ENCODE measurements at places on chromosomes 11 and 22. TPM values are rescaled to one million over a fixed set of nuclear protein-coding genes. Genes with fewer than 3 reads are reported as not detected.

DNA sequence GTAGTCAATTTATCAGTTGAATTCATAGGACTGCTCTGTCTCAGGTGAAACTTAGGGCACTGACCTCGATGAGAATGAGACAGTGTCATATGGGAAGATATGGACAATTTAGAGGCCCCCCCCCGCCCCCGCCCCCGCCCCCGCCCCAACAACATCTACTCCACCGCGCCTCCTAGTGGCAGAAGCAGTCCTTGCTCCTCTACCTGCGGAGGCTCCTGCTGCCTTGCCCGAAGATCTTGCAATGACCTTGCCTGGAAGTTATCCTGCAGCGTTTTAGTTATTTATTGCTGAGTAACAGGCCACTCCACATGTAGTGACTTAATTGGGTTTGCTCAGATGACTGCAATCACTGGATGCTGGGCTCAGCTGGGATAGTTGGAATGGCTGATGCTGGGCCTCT, 15.2 kb downstream of the SERPINH1 start:
- no peak for DNase-seq

DNA sequence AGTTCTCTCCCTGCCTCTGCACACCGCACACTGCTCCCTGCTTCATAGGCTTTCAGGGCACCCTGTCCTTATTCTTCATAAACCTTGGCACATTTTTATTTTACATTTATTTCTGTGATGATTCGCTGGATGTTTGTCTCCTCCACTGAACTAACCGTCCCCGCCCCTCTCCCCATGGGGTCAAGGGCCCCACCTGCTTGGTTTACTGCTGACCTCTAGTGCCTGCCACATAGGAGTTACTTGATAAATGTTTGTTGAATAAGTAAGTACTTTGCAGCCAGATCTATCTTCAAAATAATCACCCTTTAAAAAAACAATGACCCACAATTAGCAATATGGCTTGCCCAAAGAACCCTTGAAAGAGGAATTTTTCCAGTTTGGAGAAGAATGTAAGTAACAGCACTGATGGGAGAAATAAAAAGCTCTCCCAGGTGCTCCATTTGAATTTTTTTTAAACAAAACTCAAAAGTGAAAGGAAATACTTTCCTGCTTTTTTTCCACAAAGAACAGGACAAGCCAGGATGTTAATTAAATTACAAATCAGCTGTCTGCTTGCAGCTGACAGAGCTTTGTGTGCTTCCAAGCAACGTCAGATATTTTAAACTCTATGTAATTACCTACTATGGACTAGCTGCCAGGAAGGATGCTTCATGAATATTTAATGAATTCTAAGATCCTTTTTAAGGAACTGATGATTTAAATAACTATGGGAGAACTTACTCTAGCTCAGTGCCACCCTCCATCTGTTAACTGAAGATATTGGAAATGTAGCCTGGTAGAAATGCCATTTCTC, 1083.6 kb downstream of the DLG2 start:
- no peak for DNase-seq

DNA sequence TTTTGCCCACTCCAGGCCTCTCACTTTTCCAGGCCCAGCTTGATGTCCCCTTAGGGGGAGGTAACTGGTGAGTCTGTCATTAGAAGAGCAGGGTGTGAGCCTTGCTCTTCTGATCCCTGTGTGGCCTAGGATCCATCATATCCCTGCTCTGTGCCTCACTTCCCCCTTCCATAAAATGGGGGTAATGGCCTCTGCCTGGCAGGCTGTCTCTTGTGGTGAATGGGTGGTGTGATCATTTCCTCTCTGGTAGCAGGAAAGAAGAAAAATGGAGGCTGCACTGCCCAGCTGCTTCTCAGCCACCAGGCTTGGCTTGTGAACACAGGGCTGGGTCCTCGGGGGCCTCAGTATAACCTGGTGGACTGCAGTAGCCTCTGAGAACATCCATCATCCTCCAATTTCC, 5.6 kb downstream of the ARHGEF17 start:
- DNase-seq = no peak

DNA sequence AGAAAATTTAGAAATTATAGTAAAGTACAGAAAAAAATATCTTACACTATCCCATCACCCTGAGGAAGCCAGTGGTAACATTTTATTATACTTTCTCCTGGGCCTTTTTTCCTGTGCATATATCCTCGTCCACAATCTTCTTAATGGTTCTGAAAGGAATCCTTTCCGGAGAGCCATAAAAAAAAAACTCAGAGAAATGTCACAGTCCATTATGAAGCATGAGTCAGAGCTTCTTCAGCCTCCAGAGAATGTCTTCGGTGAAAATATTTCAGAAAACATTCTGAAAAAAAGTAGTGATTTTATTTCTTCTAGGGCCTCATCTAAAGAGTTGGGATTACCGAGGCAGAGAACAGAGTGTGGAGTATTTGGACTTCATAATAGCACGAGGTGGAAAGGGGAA, 163.4 kb downstream of the INSC start:
- no peak for DNase-seq

DNA sequence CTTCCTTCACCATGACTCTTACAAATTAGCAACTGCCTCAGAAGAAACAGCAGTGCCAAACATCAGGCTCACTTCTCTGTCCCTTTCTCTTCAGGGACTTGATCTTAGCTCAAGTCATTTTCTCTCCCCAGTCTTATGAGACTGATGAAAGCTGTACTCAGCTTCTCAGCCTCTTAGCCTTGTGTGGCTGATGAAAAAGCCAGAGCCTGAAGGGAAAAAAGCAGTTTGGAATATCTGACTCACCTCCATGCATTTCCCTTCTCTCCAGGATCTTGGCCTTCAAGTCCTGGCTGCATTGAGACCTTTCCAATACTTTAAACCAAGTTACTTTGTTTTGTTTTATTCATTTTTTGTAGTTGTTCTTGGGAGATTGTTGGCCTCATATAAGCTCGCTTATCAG, 195.9 kb downstream of the SPON1 start:
- DNase-seq = no peak

The STIM1 gene
- 32.6 TPM for polyA plus RNA-seq

DNA sequence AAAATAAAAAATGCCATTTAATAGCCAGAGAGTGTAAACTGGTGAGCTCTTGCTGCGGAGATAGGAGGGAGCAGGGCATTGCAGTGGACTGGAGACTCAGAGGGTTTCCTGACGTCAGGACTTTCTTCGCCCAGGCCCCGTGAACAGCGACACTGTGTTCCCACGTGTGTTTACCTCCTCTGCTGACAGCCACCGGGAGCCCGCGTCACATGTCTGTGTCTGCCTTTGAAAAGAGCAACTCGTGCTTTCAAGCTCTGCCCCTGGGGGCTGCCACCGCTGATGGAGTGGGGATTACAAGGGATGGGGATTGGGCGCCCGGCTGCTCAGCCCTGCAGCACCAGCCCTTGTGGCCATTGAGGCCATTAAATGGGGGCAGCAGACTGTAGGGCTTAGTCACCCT, 3.3 kb downstream of the TANGO2 start:
- no peak for DNase-seq

- DNase-seq = no peak
These were observed 175.1 kb downstream of the CEP164 start for GRCh38 chr11:117502779-117503100.

GRCh38 chr11:5043380-5043779, 2.9 kb upstream of the OR52J3 start:
- no peak for DNase-seq

DNA sequence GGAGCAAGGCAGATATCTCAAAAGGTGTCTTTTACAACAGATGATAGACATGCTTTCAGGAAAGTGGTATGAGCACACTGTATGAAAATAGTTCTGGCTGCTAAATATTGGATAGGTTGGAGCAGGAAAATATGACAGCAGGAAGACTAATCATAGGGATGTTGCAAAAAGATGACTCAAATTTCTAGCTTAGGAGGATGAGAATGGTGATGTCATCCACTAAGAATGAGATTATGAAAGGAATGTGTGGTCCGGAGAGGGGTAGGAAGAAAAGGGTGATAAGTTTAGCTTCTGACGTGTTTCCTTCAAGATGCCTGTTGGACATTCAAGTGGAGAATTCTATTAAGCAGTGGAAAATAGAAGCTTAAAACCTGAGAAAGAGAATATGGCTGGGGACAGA, 46.4 kb downstream of the RCN1 start:
- no peak for DNase-seq

- DNase-seq = peak; percentile 83
These were observed 4.4 kb downstream of the KCNJ11 start for GRCh38 chr11:17384002-17384511.

The PKP3 gene
- polyA plus RNA-seq = 5.5 TPM

The PDE3B gene
- 9.5 TPM for polyA plus RNA-seq

DNA sequence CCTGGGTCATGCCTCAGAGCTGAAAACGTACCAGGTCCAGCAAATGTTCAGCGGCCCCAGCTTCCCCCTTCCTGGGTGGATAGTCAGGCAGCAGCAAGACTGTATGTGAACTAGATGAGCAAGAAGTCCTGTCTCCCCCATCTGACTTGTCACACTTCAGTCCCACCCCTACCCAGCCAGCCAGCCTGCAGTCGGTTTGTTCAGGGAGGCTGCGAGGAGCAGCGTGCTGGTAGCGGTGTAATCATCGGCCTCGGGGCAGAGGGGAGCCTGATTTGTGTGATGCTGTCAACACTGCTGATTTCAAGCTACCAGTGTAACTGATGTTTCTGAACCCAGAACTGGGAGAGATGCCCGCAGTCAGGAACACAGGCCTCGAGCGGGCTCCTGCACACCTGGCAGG, 9.6 kb downstream of the TMEM258 start:
- DNase-seq = no peak

DNA sequence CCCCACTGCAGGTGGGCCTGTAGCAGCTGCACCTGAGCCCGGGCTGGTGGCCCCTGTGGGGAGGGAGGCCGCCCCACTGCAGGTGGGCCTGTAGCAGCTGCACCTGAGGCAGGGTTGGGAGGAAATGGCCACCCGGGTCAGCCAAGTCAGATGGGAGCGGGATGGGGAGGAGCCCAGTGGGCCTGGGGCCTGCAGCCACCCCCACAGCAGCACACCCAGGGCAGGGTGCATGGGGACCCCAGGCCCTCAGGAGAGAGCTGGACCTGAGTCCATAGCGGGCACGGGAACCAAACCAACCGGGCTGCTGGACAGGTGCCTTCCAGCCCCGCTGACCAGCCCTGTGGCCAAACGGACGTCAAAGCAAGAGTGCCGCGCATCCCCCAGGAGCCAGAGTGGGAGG, 61.7 kb downstream of the BRD1 start:
- no peak for DNase-seq

- DNase-seq = no peak
These were observed 40.8 kb upstream of the ACCSL start for GRCh38 chr11:44006917-44007361.

DNA sequence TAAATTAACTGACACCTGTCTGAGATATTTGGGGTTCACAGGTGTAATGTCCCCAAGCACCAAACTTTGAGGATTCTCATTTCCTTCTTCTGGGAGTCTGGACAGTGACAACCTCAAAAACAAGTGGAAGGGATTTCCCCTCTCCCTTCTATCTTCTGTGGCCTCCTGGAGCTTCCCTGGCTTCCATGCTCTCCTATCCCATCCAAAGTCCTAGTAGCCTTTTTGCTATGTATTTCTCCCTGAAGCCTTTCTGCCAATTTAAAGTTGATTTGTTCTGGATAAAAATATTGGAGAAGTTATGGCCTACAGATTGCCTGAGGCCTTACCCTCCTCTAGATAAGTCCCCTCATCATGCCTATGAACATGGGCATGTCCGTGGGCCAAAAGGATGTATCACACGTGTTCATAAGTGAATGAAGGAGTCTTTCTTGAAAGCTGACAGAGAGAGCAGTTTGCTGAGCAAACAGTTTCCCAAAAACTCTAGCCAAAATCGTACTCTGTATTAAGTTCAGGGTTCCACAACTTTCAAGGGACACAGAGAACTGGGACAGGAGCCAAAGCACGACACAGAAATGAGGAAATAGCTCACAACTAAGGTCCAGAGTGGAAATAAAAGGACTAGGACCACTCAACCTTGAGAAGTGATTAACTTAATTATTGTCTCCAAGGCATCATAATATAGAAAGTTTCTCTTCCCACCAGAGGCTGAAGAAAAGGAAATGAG, 6.7 kb downstream of the HEPACAM start:
- no peak for DNase-seq

The OR4A16 gene
- polyA plus RNA-seq = not detected

The MFRP gene
- polyA plus RNA-seq = not detected

The HDHD5 gene
- 34.0 TPM for polyA plus RNA-seq

DNA sequence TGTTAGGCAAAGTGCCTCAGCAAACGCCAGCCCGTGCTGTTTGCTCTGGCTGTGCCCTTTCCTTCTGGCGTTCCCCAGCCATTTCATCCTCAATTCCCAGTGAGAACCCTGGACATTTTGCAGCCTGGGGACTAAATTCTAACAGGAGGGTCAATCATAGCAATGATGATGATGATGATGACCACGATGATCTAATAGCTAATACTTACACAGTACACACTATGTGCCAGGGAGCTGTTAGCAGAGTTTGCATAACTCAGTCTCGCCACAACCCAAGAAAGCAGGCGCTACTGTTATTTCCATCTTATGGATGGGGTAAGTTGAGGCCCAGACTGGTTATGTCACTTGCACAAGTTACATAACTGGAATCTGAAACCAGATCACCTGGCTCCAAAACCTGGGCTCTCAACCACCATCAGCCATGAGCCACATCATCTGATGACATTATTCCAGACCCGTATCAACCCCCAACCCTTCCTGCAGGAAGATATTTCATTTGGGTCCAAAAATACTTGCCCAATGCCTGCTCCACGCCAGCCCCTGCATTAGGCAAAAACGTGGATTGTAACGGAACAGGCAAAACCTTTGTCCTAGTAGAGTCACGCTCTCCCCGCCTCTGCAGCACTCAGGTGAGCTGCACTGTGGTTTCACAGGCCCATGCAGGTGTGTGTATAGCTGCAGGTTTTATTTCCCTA, 132.6 kb upstream of the SERPIND1 start:
- DNase-seq = no peak

DNA sequence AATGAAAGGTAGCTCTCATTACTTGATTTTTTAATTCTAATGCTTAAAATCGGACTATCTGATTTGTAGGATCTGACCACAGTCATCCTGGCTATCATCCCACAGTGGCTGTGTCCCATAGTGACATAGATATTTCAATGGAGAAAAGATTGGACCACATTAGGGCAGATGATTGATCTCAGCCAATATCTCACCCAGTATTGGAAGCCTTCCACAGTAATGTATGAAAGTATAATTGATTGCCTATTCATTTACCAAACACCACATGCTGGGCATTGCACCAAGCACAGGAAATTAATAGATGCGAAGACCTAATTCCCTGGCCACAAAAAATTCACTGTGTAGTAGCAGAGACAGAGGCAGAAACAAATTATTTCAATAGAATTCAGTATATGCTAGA, 37.6 kb downstream of the FZD4 start:
- DNase-seq = no peak

DNA sequence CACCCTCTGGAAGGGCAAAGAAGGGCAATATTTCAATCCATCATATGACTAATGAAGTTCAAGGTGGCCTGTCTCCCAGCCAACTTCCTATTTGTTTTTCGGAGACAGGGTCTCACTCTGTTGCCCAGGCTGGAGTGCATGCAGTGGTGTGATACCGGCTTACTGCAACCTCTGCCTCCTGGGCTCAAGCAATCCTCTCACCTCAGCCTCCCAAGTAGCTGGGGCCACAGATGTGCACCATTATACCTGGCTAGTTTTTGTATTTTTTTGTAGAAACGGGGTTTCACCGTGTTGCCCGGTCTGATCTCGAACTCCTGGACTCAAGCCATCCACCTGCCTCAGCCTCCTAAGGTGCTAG, 13.4 kb downstream of the ABTB2 start:
- DNase-seq = no peak

The TESMIN gene
- polyA plus RNA-seq = 18.4 TPM

- no peak for DNase-seq
These were observed 1251.7 kb upstream of the RAG2 start for GRCh38 chr11:37849706-37850105.
